ENCODE measurements at places on chromosomes 5 and 9.

DNA sequence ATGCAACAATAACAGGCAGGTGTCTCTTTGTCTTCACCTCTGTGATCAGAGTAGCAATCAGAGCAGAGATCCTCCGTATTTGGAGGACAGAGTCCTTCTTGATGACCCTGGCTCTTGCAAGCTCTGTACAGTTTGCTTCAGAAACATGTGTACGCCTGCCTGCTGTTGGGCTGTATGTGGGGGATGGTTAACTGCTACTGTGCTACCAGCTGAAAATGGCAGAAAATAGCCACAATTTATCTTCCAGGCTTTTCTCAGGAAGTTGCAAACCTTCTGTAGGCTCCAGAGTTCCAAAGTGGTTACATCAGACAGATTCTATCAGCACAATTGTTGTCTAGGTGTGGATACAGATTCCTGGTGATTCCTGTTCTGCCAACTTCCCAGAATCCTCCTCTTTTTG, 35.5 kb downstream of the DDX46 start:
- no peak for DNase-seq

DNA sequence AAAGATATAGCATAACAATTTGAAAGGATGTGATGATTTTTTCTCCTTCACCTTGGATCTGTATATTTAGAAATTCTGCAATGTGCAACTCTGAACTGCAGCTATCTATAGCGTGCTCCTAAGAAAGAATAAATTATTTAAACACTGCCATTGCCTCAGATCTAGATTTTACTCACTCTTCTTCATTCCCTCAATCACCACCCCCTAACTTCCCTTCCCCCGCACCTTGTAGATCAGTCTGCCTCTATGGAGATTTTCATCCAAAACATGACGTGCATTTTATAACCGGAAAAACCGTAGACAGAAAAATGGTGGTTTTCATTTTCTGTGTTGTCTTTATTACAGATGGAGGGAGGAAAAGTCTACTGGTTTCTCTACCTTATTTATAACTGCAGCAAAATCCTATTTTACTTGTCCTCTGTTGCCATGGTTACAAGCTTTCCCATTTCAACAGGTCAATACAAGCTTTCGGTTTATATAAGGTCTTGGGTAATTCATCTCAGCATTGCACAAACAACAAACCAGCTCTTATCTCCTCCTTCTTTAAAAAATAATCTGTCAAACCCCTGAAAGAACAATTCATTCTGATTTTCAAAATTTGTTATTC, 480.0 kb downstream of the TAF11L14 start:
- no peak for DNase-seq

- DNase-seq, result no peak
Measured at GRCh38 chr9:126156898-126157297, 169.7 kb upstream of the MVB12B start.

DNA sequence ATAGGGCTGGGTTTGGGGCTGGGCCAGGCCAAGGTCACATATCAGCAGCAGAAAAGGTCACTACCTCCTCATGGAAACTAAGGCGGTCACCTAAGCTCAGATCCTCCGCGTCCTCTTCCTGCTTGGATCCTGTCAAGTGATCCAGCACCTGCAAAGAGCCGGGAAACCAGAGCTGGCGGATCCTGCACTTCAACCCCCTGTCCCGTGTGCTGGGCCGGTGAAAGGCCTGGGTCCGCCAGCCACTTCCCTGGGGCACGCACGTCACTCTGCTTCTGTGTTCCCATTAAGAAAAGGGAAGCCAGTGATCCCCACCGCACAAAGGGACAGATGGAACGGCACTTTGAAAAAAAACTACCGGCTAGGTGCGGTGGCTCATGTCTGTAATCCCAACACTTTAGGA, 61.3 kb upstream of the STXBP1 start:
- no peak for DNase-seq

DNA sequence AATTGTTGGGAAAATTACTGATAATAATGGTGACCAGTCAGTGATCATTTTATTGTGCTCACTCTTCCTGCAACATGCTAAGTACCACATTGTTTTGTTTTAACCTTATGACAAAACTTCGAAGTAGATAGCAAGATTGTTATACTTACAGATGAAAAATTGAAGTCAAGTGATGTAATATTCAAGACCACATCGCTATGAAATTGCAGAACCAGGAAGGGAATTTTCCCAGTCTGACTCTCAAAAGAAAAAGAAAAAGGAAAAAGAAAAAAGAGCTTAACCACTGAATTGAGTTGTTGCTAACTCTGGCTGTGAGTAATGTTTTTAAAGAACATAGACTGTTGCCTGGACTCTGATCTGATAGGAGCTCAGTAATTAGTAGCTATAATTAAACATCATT, 170.6 kb upstream of the HAPLN1 start:
- DNase-seq, result no peak

DNA sequence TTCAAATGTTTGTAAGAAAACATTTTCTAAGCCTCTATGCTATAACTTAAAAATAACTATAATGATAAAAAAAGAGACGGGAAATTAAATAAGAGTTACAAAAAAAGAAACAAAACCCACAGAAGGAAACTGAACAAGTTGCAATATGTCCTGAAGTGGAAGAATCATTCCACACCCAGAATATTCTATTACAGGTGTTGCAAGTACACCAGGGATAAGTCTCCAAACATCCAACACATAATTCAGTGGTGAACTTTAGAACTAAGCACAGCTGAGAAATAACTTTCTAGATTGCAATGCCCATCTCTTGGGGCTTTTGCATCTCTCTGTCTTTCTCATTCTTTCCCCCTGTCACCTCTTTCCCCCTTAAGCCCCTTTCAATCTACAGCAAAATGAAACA, 325.2 kb downstream of the BRINP1 start:
- no peak for DNase-seq

DNA sequence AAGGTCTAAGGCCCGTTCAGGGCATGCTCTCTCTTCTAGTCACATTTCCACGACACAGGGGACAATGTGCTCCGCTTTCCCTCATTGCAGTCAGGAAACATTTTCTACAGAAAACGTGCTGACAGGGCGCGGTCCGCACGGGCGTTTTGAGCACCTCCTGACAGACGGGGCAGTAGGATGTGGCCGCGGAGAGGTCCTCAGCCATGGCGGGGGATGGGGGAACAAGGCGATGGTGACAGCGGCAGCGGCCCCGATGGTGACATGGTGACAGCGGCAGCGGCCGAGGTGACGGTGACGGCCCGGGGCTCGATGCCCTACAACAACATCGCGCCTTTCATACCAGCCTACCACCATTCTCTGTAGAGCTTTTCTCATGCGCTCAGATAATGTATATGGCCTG, 4.1 kb downstream of the PLPP1 start:
- no peak for DNase-seq

DNA sequence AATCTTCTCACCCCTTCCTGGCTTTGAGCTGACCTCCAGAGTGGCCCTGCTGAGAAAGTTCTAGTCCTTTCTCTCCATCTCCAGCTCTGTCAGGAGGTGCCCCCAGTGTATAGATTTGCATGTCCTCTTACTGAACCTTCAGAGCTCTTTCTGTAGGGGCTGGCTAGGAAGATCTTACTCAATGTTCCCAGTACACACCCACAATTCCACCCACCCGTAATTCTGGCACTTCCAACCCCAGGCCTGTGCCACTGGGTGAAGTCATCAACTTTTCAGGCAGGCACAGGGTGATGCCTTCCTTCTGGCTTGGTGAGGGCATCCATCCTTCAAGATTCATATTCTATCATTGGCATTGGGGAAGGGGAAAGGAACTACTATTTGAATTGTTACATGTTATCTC, 75.9 kb downstream of the ACER2 start:
- no peak for DNase-seq

DNA sequence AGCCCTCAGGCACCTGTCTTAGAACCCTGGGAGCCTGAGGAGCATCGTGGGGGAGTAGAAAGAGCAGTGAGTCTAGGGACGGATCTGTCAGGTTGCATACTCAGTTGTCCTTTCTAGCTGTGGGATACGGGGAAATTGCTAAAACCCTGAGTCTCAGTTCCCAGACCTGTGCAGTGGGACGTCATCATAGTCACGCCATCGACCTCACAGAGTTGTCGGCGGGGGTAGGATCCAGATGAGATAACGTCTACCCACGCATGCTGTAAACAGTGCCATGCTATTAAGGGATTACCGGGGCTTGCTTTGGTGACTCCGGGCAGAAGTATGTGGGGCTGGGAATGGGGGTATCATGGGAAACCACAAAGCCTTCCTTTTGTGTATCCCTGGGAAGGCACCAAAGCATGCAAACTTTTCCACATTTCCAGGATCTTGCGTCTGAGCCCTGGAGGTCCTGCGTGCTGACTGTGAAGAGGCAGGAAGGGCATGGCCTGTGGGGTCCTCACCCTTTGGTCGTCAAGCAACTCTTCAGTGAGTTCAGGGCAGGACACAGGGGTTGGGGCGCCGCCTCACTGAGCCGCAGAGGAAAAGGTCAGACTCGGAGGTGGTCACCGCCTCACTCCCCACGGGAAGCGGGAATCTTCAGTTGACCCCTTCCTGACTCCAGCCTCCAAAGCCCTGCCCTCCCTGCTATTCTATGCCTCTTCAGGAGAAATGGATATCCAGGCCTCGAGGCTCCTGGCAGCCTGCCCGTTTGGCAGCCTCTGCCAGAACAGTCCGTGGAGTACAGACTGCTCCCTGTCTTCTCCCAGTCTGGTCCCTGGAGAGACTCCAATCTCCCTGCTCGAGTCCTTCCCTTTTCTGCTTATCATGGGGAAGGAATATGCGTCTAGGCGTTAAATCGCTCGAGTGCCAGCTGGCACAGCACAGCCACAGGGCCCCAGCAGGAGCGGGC, 186.8 kb upstream of the KLF9 start:
- peak; percentile 88 for DNase-seq

DNA sequence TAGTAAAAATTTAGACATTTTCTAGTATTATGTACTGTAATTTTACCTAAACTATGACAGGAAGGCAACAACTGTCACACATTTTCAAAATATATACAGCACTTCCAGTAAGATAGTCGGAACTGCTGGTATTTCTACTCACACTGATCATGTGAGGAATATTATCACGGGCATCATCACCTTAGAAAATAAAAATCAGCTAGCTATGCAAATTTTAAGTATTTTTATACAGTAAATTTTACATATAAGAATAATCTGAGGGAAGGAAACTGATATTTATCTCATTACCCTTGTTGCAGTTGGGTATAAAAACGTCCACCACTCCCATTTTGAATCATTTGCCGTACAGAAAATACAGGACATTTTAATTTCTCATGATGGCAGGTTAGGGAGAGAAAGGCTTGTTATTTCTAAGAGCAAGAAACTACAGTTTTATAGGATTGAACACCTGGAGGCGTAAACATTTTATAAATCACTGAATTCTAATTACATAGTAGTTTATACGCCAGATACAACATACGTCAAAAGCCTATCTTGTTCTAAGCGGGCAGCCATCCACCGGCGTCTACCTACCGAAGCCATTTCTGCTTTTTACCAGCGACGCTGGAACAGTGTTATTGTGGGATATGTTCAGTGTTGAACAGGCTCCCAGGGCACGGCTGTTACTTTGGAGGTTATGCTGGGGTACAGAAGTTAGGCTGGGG, 729 bp upstream of the TNPO1 start:
- no peak for DNase-seq

GRCh38 chr5:171366645-171367044, 21.0 kb upstream of the NPM1 start:
- no peak for DNase-seq

DNA sequence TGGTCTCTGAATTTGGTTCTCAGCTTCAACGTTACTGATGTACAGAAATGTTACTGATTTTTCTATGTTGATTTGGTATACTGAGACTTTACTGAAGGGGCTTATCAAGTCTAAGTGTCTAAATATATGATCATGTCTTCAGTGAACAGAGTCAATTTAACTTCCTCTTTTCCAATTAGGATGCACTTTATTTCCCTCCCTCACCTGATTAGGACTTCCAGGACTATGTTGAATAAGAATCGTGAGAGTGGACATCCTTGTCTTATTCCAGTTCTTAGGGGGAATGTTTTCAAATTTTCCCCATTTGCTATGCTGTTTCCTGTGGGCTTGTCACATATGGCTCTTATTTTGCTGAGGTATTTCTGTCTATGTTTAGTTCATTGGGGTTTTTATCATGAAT, 349.5 kb downstream of the PRR16 start:
- DNase-seq, result no peak

DNA sequence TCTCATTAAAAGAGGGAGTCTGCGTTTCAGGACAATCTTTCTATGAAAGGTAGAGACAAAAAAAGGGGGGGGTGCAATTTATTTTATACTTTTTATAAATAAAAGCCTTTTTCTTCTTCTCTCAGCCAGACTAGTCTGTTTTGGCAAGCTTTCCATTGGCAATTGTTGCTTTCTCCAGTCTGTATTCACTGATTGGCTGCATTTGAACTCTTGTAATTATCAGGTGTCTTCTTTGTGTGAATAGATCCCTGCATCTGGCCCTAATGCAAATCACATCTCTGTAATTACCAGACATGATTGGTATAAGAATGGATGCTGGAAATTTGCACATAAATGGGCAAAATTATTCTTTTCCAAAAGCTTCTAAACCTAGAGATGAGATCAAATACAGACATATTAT, 7.6 kb upstream of the EQTN start:
- no peak for DNase-seq

- no peak for DNase-seq
Measured at GRCh38 chr5:143418140-143418866, 14.8 kb upstream of the NR3C1 start.

DNA sequence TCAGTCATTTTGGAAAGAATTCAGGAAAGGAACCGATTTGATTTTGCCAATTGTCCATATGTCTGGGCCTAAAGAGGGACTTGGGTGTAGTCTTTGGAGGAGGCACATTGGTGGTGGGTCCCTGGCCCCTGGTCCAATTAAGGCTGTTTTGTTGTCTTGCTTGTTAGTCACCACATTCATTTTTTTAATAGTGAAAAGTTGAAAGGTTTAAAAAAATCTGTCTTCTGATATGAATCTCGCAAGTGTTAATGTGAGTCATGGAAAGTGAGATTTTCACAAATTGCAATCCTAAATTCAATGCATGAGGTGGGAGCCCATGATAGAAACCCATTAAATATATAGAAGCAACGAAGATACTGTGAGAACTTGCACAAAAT, 165.9 kb upstream of the OTULINL start:
- DNase-seq, result no peak

DNA sequence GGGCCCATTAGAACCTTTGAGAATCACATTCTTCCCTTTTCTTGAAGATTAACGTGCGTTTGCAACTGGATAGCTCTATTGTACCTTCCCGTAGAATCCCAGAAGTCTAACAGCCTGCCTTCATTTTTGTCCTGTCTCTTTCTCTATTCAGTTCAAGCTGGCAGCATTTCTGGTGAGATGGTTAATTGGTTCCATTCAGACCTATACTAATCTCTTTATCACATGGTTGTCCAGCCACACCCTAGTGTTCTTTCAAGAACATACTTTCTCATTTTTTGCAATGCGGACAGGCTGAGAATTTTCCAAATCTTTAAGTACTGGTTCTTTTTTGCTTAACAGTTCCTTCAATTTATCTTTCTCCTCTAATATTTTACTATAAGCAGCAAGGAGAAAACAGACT, 26.0 kb downstream of the NUTM2F start:
- DNase-seq, result no peak
